HFF-Myc (cell line): ENCODE measurements at places on chromosomes 12 and 14.
A peak's percentile ranks its signal among the peaks of the same experiment; 100 is the strongest.

DNA sequence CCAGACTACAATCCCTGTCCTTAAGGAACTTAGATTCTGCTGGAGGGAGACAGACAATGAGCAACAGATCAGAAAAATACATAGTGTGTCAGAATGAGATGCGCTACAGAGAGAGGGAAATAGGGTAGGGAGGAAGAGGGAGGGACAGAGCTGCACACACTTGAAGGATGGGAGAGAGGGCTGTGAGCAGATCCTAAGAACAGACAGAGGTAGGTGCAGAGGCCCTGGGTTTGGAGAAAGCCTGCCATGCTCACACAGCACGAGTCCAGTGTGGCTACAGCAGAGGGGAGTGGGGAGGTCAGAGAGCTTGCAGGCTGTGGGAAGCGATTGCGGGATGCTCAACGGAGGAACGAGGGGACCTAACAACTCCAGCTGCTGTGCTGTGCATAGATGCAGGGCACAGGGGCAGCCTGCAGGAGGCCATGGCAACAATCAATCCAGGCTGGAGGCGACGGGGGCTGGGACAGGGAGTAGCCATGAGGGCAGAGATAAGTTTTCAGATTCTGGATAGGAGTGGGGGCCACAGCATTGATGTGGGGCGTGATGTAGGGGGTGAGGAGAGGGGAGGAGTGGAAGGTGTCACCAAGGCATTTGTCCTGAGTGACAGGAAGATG lies 20.7 kb downstream of the FAIM2 start:
- no peak for DNase-seq

GRCh38 chr14:88695870-88696269 lies 96.9 kb downstream of the EML5 start:
- no peak for DNase-seq

GRCh38 chr14:66228267-66228970 lies 257.8 kb upstream of the CCDC196 start:
- DNase-seq: peak; percentile 10

DNA sequence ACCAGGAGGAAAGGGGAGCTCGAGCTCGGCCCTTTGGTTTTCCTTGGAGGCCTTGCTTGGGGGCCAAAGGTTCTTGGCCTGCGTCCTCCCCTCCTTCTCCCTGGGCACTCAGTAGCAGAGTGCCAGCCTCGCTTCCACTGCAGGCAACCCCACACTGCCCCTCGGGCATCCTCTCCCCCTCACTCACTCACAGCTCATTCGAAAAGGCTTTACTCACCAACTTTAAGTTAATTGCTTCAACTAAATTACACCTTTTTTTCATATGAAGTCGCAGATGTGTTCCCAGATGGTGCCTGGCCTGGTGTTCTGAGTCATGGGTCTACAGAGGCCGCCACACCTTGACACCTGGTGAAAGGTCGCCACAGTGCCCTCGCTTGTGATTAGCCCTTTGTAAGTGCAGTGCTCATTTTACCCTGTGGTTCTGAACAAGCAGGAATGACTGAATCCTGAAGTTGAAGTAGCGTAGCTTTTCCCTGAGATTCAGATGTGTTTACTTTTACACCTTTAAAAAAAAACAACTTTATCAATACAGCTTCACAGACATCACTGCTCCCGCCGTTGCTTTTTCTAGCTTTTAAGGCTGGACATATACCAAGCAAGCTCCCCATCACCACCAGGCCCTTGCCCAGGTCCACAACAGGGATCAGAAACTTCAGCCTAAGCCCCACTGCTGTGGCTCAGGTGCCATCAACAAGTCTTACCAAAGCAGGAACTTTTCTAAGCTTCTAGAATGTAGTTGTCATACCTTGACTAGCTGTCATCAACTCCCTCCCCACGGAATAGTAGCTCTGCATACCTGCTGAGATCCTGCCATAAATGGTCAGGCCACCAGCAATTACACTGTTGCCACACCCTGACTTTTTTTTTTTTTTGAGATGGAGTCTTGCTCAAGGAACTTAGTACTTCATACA lies 20.3 kb upstream of the ADIPOR2 start:
- DNase-seq: no peak

- DNase-seq: no peak
Observed at GRCh38 chr12:108287227-108287626, 51.9 kb downstream of the CMKLR1 start.

GRCh38 chr14:50955373-50956043 lies 11.2 kb upstream of the PYGL start:
- DNase-seq: peak; percentile 90

DNA sequence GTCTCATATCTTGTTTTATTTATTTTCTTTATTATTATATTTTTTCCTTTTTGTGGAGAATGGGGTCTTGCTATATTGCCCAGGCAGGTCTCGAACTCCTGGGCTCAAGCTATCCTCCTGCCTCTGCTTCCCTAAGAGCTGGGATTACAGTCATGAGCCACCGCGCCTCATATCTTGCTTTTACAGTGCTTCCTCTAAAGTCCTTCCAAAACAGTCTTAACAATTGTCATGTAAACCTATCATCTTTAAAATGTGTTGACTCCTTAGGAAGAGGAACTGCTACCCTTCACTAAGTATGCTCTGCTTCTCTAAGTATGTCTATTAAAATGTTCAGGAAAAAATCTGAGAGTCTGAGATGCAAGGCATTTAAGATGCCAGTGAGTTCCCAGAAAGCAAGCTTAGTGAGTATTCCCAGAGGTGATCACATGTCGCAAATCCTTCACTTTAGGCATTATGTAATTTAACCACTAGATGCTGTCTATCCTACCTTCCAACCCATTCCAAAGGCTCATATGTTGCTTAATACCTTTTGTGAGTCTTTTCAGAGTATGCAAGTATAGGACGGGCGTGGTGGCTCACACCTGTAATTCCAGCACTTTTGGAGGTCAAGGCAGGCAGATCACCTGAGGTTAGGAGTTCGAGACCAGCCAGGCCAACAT lies 19.7 kb upstream of the FOXJ2 start:
- no peak for DNase-seq

- no peak for DNase-seq
Observed at GRCh38 chr14:49997991-49998390, 105.1 kb downstream of the ARF6 start.

DNA sequence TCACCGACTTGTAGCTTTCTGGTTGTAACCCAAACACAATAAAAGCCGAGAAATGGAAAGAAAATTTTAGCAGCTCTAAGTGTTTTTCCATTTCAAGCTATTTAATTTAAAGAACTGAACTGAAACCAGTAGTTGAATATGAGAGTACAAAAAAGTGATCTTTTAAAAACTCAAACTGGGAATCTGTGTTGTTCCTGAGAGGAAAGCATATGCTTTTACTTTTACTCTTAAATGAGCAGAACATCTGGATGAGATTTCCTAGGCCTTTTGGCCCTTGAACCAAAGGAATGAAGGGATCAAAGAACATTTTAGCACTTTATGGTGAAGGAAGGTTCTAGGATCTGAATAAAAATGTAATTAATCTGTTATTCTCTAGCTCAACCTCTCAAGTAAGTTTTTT lies 1.3 kb downstream of the KERA start:
- DNase-seq: peak; percentile 14

GRCh38 chr12:9776781-9777180 lies 16.1 kb upstream of the CD69 start:
- DNase-seq: no peak

GRCh38 chr14:83347874-83348273 lies 1814.2 kb upstream of the SEL1L start:
- no peak for DNase-seq

- peak; percentile 79 for DNase-seq
Observed at GRCh38 chr12:6492838-6493496, at the start of gene MRPL51. MRPL51 (minus strand) TSS chr12:6493262; CDS start chr12:6493136, 126 bp downstream.

DNA sequence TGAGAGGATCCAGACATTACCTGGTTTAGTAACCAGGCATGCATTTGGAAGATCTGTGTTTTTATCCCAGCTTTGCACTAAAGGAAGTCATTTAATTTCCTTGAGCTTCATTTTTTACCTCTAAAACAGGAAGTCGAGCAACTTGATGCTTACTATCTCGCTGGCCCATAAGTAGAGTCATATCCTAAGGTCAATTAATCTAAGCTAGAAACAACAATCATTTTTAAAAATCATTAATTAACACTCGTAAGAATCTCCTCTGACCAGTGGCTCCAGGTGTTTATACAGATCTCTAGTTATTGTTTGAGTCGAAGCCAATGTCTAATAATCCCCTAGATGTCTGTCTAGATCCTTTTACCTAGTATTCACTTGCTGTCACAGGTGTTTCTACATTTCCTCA lies 355.8 kb upstream of the DCN start:
- DNase-seq: no peak

- DNase-seq: no peak
Observed at GRCh38 chr14:100837805-100838350, 12.0 kb downstream of the MEG3 start.

DNA sequence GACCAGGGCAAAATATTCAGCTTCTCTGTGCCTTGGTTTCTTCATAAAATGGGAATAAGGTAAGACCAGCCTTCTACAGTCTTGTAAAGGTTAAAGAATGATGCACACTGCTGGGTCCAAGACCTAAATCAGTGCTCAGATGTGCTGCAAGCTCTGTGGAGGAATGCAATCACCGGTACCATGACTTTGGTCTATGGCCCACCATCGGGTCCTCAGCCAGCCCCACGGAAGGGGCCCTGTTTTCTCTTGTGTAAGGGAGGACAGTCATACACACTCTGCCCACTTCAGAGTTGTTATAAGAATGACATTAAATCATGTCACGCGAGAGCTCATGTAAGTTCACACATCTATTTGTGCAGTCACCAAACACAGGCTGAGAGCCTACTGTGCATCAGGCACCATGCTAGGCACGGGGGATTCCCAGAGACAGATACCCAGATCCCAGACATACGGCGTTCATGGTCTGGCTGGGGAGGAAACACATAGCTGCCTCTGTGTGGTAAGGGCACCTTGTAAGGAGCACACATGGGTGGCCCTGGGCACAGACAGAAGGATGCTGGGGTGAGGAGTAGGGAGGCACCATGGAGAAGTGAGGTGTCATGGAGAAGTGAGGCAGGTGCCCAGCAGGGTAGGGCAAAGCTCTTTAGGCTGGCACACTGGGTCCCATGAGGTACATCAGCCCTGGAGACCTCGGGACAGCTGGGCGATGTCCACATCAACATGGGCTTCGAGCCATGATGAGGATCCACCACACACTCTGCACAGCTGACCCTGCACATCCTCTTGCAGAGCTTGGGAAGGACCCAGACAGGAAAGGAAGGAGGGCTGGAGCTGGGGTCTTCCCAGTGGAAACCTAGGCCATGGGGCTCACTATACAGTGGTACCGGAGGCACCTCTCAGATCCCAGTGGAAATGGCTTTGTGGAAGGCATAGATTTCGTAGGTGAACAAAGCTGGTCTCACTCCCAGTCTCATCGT lies 190.4 kb upstream of the DIO3 start:
- no peak for DNase-seq

DNA sequence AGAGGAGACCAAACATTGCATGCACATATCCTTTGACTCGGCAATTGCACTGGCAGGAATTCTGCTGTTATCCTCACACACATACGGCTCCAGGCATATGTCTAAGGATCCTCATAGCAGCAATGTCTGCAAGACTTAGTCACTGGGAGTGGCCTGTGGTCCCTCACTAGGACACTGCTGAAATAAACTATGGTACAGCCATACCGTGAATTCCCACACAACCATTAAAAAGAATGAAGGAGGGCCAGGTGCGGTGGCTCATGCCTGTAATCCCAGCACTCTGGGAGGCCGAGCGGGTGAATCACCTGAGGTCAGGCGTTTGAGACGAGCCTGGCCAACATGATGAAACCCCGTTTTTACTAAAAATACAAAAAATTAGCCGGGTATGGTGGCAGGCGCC lies 105.1 kb downstream of the ZFP36L1 start:
- no peak for DNase-seq

GRCh38 chr14:102729825-102730224 lies 47.4 kb upstream of the TRAF3 start:
- DNase-seq: no peak

DNA sequence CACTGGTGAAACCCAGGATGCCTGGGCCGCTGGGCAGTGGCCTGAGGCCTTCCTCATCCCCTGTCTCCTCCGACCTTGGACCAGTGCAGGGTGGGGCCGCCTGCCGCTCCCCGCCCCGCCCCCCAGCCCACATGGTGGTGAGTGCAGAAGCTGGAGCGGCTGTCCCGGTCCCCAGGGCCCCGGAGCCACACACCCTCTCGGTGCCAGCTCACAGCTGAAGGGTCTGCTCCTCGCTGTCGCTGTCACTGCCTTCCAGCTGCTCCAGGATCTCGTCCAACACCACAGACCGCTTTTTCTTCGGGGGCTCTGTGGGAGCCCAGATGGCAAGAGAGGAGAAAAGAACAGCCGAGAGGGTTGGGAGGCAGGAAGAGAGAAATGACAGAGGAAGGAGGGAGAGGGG lies 143.1 kb downstream of the RBM19 start:
- no peak for DNase-seq

GRCh38 chr14:105325303-105325702 lies 10.8 kb downstream of the PACS2 start:
- DNase-seq: no peak

DNA sequence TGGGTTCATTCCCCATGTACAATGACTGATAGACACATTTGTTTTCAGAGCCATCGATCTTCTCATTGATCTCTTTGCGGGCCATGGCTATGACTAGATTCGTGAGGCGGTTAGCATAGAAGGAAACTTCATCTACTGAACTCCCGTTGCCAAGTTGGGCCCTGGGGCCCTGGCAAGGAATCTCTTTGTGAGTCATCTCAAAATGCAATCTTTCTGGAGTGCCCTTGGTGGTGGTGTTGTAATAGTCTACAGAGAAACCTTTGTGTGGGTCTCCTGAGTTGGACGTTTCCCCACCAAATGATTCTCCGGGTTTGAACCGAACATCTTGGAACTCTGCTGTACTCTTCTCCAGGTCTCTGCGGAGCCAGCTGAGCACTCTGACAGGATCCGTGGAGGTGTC lies 20.4 kb downstream of the AKAP3 start:
- no peak for DNase-seq

GRCh38 chr12:89567691-89568239 lies 41.9 kb upstream of the POC1B start:
- DNase-seq: no peak

DNA sequence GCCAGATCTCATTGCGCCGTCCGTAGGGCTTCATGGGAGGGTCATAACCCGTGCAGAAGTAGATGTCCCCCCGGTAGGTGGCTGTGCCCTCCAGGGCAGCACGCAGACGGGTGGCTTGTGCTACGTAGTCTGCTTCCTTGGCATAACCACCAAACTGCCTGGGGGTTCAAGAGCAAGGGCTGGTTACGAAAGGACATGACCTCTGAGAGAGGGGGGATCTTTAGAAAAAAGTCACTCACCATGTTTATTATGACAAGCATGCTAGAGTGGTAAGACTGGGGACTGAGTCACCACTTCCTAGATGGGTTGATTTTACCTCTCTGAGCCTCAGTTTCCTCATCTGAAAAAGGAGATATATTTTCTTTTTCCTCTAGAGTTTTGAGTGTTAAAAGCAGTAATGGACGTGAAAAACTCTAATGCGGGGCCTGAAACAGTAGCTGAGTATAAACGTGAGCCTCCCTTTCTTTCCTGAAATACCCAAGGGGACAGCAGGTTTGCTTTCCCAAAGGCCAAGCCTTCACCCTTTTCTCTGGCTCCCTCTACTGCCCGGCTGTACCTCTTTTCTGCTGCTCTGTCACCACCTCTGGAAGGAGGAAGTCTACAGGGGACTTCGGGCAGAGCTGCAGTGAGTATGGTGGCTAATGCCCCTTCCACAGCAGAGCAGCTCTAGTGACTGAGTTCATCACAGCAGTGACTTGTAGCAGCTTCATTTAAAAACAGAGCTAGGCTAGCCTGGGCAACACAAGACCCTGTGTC lies 23.5 kb upstream of the GPRC5D start:
- no peak for DNase-seq

GRCh38 chr12:84689638-84690037 lies 223.0 kb downstream of the SLC6A15 start:
- no peak for DNase-seq
